ENCODE measurements at places on chromosomes 7 and 10.

DNA sequence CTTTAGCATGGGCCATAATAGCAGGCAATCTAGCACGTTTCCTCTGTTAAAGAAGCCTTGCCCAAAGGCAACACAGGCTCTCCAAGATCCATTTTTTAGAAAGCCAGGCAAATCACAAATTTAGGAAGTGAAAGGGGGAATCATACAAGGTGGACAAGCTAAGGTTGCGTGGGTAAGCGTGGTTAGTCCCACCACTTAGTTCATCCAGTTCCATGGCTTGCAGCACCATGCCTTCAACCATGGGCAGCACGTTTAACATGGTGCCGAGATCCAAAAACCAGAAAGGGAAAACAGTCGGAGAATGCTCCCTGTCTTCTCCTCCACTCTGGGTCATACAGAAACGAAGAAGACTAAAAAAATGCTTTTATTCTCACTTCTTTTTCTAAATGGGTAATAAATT lies 234.4 kb upstream of the IMMP2L start:
- no peak for DNase-seq

GRCh38 chr10:72022228-72022627 lies 58.0 kb downstream of the CHST3 start:
- no peak for DNase-seq

DNA sequence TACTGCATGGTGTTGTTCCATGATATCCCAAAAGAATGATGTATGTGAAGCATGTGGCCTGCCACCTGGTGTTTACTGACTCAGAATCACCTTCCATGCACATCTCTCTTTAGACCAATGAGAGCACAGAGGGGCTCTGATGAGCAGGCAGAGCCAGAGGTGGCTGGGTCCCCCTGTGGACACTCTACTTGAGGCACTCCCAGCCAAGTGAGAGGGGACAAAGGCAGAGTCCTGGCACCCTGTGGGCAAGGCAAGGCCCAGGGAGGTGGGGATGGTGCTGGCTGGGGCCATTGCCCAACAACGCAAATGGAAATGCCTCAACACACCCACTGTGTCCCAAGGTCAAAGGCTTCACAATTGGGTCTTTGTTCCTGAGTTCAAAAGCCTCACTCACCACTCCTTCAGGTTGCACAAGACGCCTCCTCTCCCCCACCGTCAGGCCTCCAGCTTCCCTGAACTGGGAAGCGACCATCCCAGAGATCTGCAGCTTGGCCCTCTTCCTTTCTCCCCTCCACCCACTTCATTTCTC lies 164.6 kb downstream of the NEURL1 start:
- no peak for DNase-seq

GRCh38 chr10:94193466-94193924 lies 169.2 kb downstream of the NOC3L start:
- DNase-seq: no peak

GRCh38 chr10:126421756-126422256 lies 33.5 kb upstream of the ADAM12 start:
- no peak for DNase-seq

GRCh38 chr10:28276384-28276783 lies 26.5 kb downstream of the MPP7 start:
- DNase-seq: no peak

- DNase-seq: no peak
These were observed 420 bp upstream of the KLHL7 start for GRCh38 chr7:23105086-23105643.

DNA sequence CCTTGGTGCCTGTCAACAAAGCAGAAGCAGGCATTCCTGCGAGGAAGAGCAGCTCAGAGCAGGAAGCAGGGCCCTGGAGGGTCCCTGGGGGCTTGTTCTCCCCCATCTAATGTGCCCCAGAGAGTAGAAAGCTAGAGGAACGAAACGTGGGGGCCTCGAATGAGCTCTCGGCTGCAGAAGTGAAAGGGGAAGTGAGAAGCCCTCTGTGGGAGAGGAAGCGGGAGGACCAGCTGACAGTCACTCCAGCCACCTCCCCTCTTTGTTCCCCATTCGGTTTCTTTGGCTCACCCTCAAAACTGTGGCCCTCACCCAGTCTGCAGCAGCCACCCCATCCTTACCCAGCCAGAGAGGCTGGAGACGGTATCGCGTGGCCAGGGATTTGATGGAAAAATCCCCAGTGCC lies 25.0 kb downstream of the C10orf105 start:
- DNase-seq: no peak

DNA sequence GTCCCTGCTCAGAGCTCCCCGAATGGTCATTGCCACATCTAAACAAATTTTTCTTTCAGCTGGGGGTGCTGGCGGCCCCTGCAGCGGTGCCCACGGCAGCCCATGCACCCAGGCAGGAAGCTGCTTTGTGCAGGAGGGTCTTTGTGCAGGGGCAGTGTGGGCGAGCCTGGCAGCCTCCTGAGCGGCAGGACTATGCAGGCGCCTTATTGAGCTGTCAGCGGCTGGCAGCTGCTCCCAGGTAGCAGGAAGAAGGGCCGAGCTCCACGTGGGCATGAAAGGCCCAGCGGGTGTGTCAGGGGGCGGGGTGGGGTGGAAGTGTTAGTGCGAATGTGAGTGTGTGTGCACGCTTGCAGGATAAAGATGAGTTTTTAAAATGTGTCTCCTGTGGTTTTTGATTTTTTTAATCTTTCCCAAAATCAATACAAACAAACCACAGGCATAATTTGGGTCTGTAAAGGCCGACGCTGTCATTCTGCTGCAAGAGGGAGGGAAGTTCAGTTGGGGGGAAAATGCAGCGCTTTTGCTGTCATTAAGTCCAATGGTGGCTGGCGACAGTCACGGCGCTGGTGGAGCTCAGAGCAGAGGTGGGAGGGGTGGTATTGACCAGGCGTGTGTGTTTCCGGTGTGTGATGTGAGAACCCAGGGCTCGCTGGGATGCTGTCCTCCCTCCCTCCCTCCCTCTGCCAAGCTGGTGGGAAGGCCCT lies 83.9 kb downstream of the LHPP start:
- DNase-seq: peak; percentile 2

DNA sequence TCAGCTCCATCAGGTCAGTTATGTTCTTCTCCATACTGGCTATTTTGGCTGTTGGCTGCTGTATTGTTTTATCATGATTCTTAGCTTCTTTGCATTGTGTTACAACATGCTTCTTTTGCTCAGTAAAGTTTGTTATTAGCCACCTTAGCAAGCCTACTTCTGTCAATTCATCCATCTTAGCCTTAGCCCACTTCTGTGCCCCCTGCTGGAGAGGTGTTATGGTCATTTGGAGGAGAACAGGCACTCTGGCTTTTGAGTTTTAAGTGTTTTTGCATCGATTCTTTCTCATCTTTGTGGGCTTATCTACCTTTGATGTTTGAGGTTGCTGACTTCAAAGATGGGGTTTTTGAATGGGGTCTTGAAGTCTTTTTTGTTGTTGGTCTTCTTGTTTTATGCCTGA lies 204.6 kb upstream of the FOXP2 start:
- no peak for DNase-seq

DNA sequence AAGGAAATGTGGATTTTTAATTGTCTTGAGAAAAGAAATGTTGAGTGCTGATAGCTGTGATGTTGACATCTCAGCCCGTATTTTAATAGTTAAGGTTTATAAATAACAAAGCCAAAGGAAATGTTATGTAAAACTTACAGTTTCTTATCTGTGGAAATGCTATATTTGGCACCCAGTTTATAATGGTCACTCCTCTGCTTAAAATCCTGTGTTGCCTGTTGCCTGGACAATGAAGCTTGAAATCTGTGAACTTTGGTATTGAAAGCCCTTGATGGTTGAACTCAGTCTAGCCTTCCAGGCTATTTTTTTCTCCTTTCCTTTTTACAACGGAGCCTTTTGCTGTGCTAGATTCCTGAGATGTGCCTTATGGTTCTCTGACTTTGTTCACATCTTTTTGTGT lies 46.5 kb downstream of the MCU start:
- no peak for DNase-seq

Measured in DMS79 (cell line).